ENCODE measurements at places on chromosomes 3 and 15. TPM values are rescaled to one million over a fixed set of nuclear protein-coding genes. Genes with fewer than 3 reads are reported as not detected.

TEX55 gene
- not detected for total RNA-seq

GP5 gene
- total RNA-seq, result not detected

AADACL2 gene
- 4.4 TPM for total RNA-seq

- ATAC-seq, result no peak
Measured at GRCh38 chr3:87370007-87370406, 93.6 kb upstream of the POU1F1 start.

GRCh38 chr15:41574158-41574557, 15.1 kb downstream of the TYRO3 start:
- ATAC-seq, result no peak

- ATAC-seq, result no peak
Measured at GRCh38 chr3:141564241-141564640, 77.4 kb downstream of the RASA2 start.

DNA sequence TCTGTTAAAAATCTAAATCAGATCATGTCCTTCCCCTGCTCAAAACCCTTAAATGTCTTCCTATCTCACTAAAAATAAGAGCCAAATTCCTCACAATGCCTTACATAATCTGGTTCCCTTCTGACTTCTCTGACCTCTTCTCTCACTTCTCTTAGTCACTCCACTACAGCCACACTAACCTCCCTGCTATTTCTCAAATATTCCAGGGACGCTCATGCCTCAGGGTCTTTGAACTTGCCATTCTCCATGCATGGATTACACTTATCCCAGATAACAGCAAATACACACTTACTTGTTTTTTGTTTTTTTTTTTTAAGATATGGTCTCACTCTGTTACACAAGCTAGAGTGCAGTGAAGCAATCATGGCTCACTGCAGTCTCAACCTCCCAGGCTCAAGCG, 8.5 kb downstream of the TP53BP1 start:
- ATAC-seq, result no peak
